ENCODE measurements at places on chromosomes 12 and 14.
A peak's percentile ranks its signal among the peaks of the same experiment; 100 is the strongest.

DNA sequence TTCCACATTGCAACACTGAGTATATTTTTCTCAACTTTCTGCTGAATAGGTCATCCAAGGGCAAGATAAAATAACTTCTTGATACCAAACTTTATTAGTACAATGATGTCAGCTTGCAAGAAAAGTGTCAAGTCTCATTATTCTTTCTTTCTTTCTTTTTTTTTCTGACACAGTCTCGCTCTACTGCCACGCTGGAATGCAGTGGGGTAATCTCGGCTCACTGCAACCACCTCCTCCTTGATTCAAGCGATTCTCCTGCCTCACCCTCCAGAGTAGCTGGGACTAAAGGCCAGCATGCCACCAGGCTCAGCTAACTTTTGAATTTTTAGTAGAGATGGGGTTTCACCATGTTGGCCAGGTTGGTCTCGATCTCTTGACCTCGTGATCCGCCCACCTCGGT lies 523.4 kb downstream of the FSCB start:
- DNase-seq, result no peak

GRCh38 chr12:16726879-16727278 lies 120.9 kb upstream of the LMO3 start:
- DNase-seq, result no peak

- DNase-seq, result no peak
These were observed 109.7 kb upstream of the VASH1 start for GRCh38 chr14:76651410-76652055.

DNA sequence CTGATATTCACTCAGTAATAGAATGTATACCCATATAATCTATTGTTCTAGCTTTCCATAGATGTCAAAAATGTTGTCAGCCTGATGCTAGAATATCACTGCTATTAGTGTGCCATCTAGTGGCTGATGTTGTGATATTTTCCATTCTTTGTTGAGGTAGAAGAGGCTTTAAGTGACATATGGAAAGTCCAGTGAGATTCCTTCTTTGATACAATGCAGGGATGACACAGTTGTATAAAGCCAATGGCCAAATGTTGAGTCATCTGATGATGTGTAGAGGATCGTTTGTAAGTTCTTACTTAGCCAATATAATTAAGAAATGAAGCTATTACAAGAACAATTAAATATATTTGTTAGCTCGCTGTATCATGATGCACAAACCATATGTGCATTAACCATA lies 58.1 kb upstream of the PCED1B start:
- DNase-seq, result peak; percentile 38

DNA sequence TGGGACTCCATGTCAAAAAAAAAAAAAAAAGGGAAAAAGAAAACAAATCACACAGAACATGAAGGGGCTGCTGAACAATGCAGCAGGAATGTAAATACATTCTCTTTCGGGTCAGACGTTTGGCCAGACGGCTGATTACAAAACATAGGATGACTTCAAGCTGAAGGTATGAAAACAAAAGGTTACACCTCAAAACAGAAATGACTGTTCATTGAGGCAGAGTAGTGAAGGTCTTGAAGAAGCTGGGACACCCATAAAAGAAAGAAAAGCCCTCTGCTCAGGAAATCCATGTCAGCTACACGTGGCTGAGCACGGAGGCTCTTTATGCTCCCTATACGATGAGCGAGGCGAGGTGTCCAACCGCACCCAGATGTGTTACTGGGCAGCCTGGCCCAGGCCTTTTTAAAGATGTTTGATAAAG lies 37.7 kb downstream of the FGD4 start:
- no peak for DNase-seq

- DNase-seq, result peak; percentile 77
These were observed 376.8 kb downstream of the DPF3 start for GRCh38 chr14:72516936-72517700.

- DNase-seq, result no peak
These were observed 9.6 kb downstream of the PLXNC1 start for GRCh38 chr12:94157981-94158411.

GRCh38 chr12:27785882-27786570 lies 6.0 kb upstream of the MANSC4 start:
- no peak for DNase-seq

- no peak for DNase-seq
These were observed 1581.3 kb upstream of the TMEM132C start for GRCh38 chr12:126685636-126686035.

- DNase-seq, result no peak
These were observed 21.5 kb upstream of the SLC25A3 start for GRCh38 chr12:98572010-98572409.

DNA sequence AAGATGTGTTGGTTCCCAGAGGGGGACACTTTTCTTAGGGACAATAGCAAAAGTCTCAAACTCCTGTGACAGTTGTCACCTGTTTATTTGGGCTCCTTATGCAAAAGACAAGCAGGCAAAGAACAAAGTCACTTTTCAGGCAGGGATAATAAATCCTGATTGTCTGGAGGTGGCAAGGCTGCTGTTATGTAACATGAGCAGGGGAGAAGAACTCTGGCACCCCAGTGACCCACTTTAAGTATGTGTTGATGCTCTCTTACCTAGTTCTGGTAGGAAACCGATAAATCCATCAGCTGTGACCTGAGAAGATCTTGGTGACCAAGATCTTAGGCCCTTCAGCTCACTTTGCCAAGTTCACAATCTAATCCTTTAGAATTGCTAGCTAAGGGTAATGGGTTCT lies 17.4 kb downstream of the MDGA2 start:
- no peak for DNase-seq

- no peak for DNase-seq
These were observed 113.9 kb upstream of the DYRK2 start for GRCh38 chr12:67534681-67535080.

GRCh38 chr14:90398841-90399540 lies 2.2 kb downstream of the CALM1 start:
- DNase-seq, result no peak

- DNase-seq, result no peak
These were observed 57.0 kb downstream of the MON2 start for GRCh38 chr12:62523619-62524018.

GRCh38 chr14:50924843-50925242 lies 19.4 kb downstream of the PYGL start:
- DNase-seq, result no peak

GRCh38 chr14:56868660-56869059 lies 58.4 kb upstream of the OTX2 start:
- no peak for DNase-seq

DNA sequence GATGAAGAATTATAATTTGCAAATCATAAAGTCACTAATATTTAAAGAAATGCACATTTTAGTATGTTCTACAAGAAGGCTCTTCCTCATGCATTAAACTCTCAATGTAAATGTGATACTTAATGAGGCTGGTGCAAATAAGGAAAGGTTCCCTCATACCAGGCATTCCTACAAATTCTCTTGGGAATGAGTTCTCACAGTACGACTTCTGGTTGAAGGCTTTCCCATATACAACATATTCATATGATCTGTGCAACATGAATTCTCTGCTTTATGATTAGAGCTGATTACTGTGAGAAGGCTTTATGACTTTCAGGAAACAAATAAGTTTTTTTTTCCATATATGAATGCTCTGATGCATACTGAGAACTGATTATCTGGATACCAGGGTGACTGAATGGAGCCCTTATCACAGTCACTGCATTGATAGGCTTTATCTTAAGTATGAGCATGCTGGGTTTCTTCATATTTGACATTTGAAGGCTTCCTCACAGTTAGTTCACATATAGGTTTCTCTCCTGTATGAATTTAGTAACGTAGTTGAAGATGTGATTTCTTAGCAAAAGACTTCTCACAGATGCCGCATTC lies 293.9 kb downstream of the RAD51B start:
- no peak for DNase-seq

DNA sequence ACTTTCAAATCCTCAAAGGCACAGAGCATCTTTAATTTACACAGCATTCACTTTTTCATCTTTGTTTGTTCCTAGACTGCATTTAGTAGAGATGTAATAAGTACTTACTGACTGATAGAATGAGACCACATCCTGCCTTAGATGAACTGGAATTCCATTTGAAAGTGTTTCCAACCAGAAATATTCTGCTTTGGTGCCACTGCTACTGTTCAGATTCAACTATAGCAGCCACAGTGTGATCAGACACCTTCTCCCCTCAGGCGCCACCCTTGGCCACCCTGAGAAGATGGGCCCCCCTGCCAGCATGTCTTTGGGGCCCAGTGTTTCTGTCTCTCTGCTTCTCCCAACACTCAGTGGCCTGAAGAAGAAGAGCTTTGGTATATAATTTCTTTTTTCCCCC lies 449.1 kb downstream of the RAD51B start:
- no peak for DNase-seq

DNA sequence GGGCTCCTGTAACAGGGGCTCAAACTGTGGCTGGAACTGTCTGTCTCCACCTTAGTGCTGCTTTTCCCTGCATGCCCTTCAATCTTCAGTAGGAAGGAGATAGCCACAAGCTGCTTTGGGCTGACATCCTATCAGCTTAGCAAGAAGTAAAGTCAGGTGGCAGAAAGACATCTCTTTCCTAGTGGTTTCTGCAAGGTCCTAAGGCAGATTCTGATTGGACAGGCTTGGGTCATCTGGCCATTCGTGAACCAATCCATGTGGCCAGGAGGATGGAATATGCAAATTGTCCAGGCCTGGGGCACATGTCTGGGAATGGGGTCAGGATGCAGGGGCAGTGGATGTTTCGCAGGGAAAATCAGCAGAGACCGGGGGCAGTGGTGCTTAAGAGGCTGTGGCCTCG lies 5.2 kb downstream of the RITA1 start:
- DNase-seq, result no peak

All from endothelial cell (in vitro differentiated cells).